Stimulated activated CD8-positive, alpha-beta memory T cell treated with anti-CD3 and anti-CD28 coated beads, Interleukin-4, amount 100 ng/mL, for 4 hours (primary cell): ENCODE measurements at places on chromosomes 1 and 21.

- no peak for DNase-seq
Measured at GRCh38 chr1:103371234-103371633, 154.3 kb upstream of the RNPC3 start.

DNA sequence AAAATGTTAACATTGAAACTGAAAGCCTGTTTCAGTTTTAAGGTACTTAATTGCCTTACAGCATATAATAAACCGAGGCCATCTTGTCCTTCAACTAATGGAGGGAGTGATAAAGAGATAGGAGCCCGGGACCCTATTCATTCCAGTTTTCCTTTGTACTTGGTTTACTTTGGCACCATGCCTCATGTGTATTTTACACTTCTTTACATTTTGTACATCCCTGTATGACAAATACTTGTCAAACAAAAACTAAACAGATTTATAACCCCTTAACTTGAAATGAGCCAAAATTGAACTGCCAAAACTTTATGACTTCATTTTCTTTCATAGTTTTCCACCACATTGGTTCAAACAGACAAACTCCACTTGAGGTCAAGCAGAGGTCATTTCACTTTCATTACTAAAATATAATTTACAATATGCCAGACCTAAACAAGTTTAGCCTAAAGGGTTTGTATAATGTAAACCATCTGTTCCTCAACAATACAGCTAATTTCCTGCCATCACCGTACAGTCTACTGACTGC lies 30.9 kb upstream of the UBE2U start:
- DNase-seq = no peak

DNA sequence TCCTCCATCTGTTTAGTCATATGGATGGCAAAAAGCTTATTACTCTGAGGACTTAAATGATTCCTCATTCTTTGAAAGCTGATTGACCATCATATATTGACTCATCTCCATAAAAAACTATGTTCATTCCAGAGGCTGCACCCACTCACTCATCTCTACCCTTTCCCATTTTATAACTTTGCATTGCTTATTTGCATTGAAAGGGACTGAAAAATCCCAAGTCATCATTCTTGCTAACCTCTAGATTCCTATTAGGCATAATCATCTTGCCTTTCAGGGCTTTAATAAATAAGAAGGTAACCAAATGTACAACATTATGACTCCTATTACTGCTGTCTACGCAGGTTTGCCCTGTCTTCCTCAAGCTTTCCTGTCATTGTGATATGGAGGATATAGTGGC lies 1180.3 kb upstream of the B3GALT2 start:
- DNase-seq = no peak

DNA sequence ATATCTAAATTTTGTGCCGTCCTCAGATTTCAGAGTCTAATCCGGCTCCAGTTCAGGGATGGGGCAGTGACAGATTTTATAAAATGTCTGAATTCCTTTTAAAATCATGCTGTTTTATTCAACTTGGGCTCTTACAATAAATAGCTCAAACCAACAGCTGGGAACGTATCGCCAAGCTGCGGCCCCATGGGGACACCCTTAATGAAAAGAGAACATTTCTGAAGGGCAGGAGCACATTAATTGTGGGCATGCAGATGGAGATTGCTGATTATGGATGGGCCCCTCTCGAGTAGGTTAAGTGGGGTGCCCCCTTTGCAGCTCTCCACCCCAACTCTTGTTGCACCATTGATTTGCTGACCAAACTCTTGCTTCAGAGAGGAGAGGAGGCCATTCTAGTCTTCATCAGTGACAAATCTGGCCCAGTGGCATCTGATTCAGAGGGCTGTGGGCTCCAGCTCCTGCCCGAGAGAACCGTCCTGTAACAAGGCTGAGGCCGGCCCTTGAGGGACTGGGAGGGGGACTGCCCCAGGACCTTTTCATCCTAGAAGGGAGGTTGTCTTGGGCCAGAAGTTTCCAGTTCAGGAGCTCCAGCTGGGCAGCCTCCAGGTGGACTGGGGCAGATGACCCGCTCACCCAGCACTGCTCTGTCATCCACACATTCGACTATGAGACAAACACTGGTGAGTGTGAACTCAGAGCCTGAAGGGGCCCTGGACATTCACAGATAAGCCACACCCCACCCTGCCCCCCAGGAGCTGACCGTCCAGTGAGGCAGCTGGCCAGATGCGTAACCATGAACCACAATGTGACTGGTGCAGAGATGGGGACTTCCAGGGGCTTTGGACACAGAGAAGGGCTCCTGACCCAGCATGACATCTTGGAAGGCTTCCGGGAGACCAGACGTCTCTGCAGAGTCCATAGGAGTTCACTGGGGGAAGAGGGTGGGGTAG lies 55.1 kb upstream of the TMEM51 start:
- no peak for DNase-seq

DNA sequence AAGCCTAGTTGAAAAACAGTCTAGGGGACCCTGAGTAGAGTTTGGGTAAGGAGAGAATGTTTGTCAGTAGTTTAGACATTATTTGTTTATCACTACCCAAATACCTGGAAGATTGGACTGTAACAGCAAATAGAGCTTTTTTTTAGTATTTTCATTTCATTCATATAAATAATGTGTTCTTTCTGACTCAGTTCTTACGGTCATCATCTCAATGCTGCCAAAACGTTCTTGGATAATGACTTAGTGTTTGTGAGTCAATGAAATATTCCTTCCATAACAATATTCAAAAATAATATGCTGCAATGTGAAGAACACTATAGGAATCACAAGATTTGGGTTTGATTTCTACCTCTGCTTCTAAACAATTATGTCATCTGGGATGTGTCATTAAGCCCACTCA lies 400.0 kb upstream of the PKN2 start:
- DNase-seq = no peak

- no peak for DNase-seq
Measured at GRCh38 chr1:90946630-90947029, 75.2 kb downstream of the ZNF644 start.
